ENCODE measurements at places on chromosomes 6 and 20.

GRCh38 chr20:35181731-35182130 lies 9.9 kb downstream of the PROCR start:
- no peak for DNase-seq
- no peak overlapping the region for H3K4me3 ChIP-seq
- no peak overlapping the region for H3K27ac ChIP-seq

DNA sequence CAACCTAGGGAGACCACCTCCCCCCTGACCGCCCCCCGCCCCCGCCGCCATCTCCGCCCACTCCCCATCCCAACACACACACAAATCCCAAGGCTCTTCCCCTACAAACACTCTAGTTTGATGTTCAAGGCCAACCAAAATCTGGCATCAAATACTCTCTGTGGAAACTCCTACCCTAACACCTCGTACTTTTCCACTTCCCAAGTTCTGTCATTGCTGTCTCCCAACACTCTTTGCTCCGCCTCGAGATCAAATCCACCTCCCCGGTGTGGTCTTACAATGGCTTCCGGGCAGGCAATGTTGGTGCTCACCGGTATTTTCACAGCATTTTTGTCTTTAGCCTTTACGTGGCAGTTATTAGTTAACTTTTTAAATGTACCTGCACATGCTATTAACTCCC lies 4.8 kb upstream of the QKI start:
- DNase-seq = no peak
- peaks cover 32% of the 10 kb centered on the region for H3K4me1 ChIP-seq
- H3K4me3 ChIP-seq = no peak overlapping the region
- no peaks in the 10 kb centered on the region for H3K27me3 ChIP-seq
- H3K27ac ChIP-seq = no peak overlapping the region

- DNase-seq = no peak
- no peaks in the 10 kb centered on the region for H3K36me3 ChIP-seq
- no peak overlapping the region for H3K4me3 ChIP-seq
- H3K27me3 ChIP-seq = no peaks in the 10 kb centered on the region
Observed at GRCh38 chr6:21395121-21395520, 198.4 kb upstream of the SOX4 start.

GRCh38 chr6:11692451-11693376 lies 85.9 kb downstream of the ADTRP start:
- DNase-seq = no peak
- no peaks in the 10 kb centered on the region for H3K36me3 ChIP-seq
- H3K4me1 ChIP-seq = no peaks in the 10 kb centered on the region
- no peak overlapping the region for H3K4me3 ChIP-seq

GRCh38 chr6:110656492-110656891 lies 158.8 kb downstream of the CDK19 start:
- no peak overlapping the region for H3K27ac ChIP-seq
- no peak overlapping the region for H3K4me3 ChIP-seq
- DNase-seq = no peak
- H3K27me3 ChIP-seq = no peaks in the 10 kb centered on the region
- no peaks in the 10 kb centered on the region for H3K36me3 ChIP-seq
- no peaks in the 10 kb centered on the region for H3K4me1 ChIP-seq

- H3K4me1 ChIP-seq = no peaks in the 10 kb centered on the region
- no peak overlapping the region for H3K4me3 ChIP-seq
- DNase-seq = no peak
- H3K27me3 ChIP-seq = no peaks in the 10 kb centered on the region
- no peak overlapping the region for H3K27ac ChIP-seq
Observed at GRCh38 chr6:31131595-31131994, 7.3 kb downstream of the PSORS1C2 start.

DNA sequence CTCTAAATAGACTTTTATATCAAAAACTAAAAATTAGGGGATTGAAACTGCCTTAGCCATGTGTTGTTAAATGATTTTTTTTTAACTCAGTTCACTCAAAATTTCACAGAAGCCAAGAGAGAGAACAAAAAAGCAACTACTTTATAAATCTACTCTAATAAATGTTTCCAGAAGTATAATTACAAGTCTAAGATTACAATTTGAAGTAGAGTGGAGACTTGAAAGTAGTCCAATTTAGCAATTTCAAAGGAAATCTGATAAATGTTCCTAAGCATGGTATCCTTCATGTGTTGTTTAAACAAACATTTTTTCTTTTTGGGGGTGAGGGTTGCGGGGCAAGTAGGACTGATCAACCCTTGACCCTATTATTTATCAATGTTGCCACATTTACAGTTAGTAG lies 72.6 kb downstream of the PHIP start:
- no peak for DNase-seq
- H3K4me1 ChIP-seq = peaks cover 6% of the 10 kb centered on the region
- no peaks in the 10 kb centered on the region for H3K27me3 ChIP-seq

DNA sequence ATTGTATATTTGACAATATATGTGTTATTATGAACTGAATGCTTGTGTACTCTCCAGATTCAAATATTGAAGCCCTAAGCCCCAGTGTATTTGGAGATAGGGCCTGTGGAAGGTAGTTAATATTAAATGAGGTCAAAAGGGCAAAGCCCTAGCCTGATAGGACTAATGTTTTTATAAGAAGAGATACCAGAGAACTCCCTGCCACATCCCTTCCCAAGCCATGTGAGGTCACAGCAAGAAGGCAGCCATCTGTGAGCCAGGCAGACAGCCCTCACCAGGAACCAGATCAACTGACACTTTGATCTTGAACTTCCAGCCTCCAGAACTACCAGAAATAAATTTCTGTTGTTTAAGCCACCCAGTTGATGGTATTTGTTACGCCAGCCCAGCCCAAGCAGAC lies 36.4 kb upstream of the FBXL4 start:
- H3K4me3 ChIP-seq = no peak overlapping the region
- H3K27ac ChIP-seq = no peak overlapping the region
- DNase-seq = no peak
- H3K4me1 ChIP-seq = no peaks in the 10 kb centered on the region
- H3K36me3 ChIP-seq = no peaks in the 10 kb centered on the region
- H3K27me3 ChIP-seq = no peaks in the 10 kb centered on the region

DNA sequence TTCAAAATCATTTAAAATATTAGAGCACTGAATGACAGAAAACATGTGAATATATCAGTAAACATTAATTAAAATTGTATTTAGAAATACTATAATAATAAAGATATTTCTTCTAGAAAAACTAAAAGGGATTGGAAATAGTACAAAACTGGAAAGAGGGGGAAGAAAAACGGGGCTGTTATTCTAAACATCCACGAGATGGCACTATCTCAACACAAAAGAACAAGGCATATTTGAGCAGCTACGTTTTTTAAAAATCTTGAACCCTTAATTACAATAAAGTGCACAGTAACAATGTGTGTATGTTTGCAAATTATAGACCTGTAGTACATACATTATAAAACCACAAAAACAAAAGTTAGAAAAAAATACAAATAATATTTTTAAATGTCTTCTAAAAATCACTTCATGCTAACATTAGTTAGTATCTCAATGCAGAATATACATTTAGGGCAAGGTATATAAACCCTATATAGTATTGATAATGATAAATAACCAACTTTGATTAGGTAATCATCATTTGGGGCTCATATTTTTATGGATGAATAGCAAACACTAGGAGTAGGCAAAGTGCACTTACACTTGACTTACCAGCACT lies 42.5 kb upstream of the PNISR start:
- no peaks in the 10 kb centered on the region for H3K27me3 ChIP-seq
- DNase-seq = no peak
- no peak overlapping the region for H3K27ac ChIP-seq
- no peaks in the 10 kb centered on the region for H3K4me1 ChIP-seq
- peaks cover 11% of the 10 kb centered on the region for H3K36me3 ChIP-seq

DNA sequence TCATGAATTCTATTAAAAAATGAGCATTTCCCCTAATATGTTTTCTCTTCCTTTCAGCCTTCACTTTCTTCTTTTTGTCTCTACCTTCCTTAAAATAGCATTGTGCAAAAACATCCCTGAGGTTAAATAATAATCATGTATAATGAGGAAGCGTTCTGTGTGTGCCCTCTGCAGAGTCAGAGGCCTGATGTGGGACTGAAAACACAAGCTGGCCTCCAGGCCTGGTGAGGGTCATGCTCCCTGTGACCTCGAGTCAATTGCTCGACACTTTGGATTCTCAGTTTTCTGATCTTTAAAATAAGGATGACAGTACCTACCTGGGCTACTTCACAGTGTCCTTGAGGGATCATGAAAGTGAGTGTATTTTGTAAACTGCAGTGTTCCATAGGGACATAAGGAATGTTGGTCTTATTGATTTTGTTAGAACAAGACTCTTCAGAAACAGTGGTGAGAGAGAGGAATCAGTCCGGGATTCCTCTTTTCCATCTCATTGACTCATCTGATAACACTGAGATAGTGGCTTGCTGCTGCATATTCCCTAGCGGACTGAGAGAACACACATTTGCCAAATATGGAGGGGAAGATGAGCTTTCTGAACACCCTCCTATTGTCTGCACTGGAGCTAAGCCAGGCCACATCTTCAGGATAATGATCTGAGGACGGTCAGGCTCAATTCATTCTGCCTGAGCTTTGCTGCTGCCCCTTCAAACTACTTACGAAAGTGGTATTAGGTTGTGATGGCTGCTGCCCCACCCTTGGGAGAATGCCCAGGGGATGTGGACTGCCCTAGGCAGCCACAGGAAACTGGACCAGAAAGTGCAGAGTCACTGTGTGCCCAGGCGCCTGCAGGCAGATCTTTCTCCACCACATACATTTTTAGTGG lies 39.6 kb upstream of the PDE7B start:
- no peaks in the 10 kb centered on the region for H3K36me3 ChIP-seq
- no peaks in the 10 kb centered on the region for H3K27me3 ChIP-seq
- H3K4me3 ChIP-seq = no peak overlapping the region
- no peaks in the 10 kb centered on the region for H3K4me1 ChIP-seq
- no peak for DNase-seq

DNA sequence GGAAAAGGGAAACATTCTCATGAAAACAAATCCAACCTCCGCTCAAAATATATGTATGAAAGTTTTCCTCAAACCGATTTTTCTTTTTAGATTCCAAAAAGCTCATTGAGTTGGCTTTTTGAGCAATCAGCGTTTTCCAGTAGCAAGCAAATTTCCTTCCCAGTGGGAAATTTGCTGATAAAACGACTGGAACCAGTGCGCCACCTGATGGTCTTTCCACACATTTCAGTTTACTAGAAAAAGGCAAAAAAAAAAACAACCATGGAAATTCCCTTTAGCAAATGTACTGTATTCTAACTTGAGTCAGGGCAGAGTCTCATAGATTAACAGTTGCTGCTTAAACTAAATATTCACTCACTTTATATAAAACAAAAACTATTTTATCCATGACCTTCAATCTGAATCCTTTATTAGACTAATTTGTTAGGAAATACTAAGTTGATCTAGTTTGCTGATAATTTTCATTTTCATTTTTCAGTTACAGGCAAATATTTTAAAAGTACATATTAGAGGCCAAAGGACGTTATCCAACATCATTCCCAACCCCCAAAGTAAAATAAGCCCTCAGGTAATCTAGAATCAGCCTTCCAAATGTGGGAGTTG lies 271.5 kb downstream of the FOXA2 start:
- H3K27ac ChIP-seq = no peak overlapping the region
- H3K27me3 ChIP-seq = no peaks in the 10 kb centered on the region
- no peaks in the 10 kb centered on the region for H3K4me1 ChIP-seq
- H3K4me3 ChIP-seq = no peak overlapping the region

All from upper lobe of left lung (tissue), 6 donors.